ENCODE measurements at places on chromosomes 2 and 18. TPM values are rescaled to one million over a fixed set of nuclear protein-coding genes. Genes with fewer than 3 reads are reported as not detected.

DNA sequence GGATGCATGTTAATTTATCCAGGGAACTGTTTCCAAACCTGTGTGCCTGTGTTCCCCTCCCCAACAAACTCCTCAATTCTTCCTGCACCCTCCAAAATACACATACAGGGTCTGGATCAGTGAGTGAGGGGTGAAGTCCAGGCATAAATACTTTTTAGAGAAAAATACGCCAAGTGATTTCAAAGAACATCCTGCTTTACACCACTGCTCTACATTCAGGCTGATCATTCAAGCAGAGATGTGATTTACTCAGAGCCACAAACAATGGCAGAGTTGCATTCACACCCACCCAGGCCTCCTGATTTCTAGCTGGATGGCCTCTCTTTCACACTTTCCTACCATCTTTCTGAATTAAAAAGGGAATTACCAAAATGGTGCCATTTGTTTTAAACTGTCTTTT is 289.5 kb upstream of the SLC14A2 start:
- peaks cover 3% of the 10 kb centered on the region for H3K4me1 ChIP-seq
- H3K27ac ChIP-seq, result no peak overlapping the region
- no peak overlapping the region for H3K4me3 ChIP-seq
- H3K27me3 ChIP-seq, result no peaks in the 10 kb centered on the region
- H3K36me3 ChIP-seq, result no peaks in the 10 kb centered on the region
- DNase-seq, result peak; percentile 73

The SLC40A1 gene
- 78.4 TPM for total RNA-seq

The KATNAL2 gene
- 6.9 TPM for total RNA-seq

- H3K27me3 ChIP-seq, result no peaks in the 10 kb centered on the region
- H3K27ac ChIP-seq, result no peak overlapping the region
- H3K36me3 ChIP-seq, result no peaks in the 10 kb centered on the region
- no peak for DNase-seq
- H3K4me1 ChIP-seq, result no peaks in the 10 kb centered on the region
Observed at GRCh38 chr2:67560771-67561456, 163.8 kb downstream of the ETAA1 start.

DNA sequence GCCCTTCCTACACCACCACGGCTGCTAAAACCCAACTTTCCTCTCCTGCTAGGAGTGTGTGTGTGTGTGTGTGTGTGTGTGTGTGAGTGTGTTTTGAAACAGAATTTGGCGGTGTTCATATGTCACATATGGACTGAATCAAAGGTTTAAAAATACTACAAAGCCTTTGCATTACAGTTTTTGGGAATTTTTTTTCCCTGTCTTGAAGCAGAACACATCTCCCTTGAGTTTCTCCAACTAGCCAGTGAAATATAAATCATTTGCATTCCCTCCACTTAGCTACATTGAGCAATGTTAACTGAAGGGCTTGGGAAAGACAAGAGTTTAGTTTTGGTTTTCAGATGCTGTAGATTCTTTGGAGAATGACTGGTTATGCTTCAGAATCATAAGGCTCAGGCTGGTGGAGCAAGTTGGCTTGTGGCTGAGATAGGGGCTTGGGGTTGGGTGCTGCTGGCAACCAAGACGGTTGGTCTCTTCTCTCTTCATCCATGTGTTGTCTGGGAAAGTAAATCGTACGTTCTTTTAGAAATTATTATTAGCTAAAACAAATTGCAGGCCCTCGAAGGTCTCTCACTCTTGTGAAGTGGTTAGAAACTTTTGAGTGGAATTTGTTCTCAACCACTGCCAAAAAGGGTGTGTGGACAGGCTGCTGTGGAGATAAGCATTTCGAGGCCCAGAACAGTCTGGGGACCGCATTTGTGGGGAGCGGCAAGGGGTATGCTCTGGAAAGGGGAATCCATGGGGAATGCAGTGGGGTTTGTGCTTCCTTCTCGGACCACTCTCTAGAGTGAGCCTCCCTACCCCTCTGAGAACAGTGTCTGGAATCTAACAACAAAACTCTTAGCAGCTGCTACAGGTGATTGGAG is 1.4 kb downstream of the NRP2 start:
- peak overlapping the region; percentile 49 for H3K4me3 ChIP-seq
- no peaks in the 10 kb centered on the region for H3K27me3 ChIP-seq
- peaks cover 6% of the 10 kb centered on the region for H3K4me1 ChIP-seq
- no peak for DNase-seq
- H3K27ac ChIP-seq, result peak overlapping the region; percentile 32

DNA sequence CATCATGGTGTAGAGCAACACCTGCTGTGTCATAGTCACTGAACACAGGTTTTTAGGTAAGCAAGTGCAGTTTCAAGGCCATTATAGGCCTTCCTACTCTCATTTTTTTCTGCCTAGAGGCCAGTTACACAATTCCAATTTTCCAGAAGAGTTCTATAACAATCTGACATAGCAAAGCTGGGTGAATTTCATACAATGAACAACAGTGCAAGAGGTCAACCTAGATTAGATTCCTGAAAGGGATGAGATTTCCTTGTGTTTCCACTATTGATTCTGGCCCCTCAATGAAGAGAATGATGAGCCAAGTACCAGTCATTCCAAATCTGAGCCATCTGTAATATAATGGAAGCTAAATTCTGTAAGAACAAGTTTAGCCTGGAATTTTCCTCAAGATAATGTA is 15.3 kb upstream of the CD28 start:
- peak overlapping the region; percentile 13 for H3K27ac ChIP-seq
- H3K27me3 ChIP-seq, result no peaks in the 10 kb centered on the region
- no peak for DNase-seq

The ACTG2 gene
- 13.7 TPM for total RNA-seq

The CNGA3 gene
- total RNA-seq, result not detected

The MGAT4A gene
- total RNA-seq, result 101 TPM

- H3K4me1 ChIP-seq, result no peaks in the 10 kb centered on the region
- H3K4me3 ChIP-seq, result no peak overlapping the region
- H3K36me3 ChIP-seq, result no peaks in the 10 kb centered on the region
- no peak overlapping the region for H3K27ac ChIP-seq
Observed at GRCh38 chr18:58843688-58844035, 21.0 kb upstream of the ZNF532 start.

The SDC1 gene
- total RNA-seq, result 266 TPM

All from kidney (tissue), 22 donors.